CD4-positive, alpha-beta T cell treated with Interleukin-4 for 1 hour (primary cell): ENCODE measurements at places on chromosomes 11 and 22.
A peak's percentile ranks its signal among the peaks of the same experiment; 100 is the strongest.

DNA sequence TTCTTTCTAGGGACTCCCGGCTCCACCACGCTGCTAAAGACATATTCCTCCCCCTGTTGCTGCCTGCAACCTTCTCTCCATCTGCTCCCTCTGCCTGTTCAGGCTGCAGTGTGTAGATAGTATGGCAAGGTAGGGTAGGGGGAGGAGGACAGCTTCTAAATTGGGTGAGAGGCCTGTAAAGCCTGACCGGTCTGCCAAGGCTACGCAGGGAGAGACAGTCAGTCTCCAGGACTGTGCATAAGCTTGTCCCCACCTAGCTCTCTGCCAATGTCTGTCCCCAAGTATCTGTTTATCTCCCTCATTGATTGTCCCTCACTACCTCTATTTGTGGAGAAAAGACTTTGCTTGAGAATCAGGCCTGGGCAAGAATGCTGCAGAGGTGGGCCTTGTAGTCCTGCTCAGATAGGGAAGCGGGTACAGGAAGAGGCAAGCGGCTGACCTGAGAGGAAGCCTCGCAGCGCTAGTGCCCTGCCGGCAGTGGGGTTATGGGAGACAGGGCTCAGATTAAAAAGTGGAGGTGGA lies 871 bp upstream of the SEZ6L start:
- DNase-seq, result no peak

DNA sequence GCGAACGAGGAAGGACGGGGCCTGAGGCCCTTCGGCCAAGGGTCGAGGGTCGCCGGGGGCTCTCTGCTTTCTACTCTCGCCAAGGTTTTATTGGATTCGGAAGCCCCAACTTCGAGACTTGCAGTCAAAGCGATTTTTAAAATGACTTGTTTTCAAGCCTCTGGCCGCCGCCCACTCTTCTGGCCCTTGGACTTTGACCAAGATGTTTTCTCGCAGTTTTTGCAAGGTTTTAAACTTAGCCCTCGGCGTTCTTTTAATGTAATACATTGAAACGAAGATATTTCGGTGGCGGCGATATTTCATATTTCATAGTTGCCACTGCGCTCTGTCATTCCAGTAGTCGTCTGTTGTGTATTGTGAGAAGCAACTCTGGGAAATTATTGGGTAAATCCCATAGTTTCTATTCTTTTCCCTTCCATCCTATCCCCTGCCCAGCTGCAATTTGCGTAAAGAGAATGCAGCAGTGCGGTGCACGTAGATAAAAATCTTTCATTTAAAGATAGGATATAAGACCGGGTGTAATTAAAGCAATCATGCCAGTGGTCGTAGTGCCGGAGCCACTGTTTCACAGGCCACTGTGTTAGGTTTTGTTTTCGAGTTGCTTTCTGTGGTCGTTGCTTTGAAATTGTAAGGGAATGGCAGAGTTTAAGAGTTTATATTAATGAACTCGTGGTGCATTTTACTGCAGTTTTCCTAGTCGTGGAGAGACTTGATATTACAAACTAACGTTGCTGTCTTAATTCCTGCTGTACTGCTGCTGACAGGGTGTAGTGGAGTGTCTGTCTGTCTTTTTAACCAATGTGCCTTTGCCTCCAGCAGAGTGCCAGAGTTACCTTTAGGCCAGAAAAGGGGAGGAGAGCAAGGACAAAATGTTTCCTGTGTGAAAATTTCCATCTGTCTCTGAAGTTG lies 702 bp downstream of the BIRC2 start:
- DNase-seq, result no peak

- DNase-seq, result no peak
Measured at GRCh38 chr11:9377036-9377435, 7.4 kb upstream of the IPO7 start.

GRCh38 chr11:45815747-45816146 lies 10.8 kb downstream of the SLC35C1 start:
- no peak for DNase-seq

DNA sequence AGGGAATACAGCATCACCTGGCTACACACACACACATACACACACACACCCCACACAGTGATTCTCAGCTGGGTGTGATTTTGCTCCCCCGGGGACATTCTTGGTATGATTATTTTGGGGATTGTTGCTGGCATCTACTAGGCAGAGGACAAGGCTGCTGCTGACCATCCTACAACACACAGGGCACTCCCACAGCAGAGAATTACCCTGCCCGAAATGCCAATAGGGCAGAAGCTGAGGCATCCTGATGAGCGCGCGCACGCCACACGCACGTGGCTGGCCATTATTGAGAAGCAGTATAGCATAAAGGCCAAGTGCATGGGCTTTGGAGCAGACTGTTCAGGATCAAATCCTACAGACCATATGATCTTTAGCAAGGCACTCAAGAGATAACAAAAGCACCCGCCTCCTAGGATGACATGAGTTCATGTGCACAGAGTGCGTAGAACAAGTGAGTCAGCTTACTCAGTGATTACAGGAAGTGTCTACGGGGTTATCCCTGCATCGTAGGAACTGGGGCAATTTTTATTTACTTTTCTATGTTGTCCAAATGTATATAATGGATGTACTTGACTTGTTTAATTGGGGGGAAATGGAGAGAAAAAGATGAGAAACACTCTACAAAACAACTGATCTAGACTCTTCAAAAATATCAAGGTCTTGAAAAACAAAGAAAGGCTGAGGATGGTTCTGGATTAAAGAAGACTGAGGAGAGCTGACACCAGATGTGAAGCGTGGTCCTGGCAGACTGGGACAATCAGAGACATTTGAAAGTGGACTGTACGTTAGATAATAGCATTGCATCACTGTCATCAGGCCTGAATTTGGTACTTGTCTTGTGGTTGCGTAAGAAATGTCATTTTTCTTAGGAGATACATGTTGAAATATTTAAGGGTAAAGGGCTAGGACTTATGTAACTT lies 7.2 kb upstream of the EHD1 start:
- DNase-seq, result peak; percentile 62
